Mesothelial cell of epicardium (in vitro differentiated cells): ENCODE measurements at places on chromosomes 1 and 21.

DNA sequence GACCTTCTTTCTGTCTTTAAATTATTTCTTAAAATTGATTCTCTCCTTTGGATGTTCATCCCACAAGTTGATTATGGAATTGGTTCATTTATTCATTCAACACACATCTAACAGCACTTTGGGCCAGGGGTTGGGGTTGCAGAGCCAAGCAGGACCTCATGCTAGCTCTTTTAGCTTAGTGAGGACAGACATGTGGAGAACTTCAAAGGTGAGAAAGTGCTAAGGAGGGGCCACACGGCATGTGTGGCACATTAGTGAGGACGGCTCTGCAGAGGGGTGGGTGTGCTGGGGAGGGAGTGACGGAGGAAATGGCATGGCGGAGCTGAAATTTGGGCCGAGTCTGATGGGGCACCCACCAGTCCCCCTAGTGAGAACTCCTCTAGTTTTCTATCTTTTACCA is 32.5 kb upstream of the VASH2 start:
- DNase-seq = no peak

GRCh38 chr1:236201786-236202185 is 59.4 kb downstream of the GPR137B start:
- no peak for DNase-seq

DNA sequence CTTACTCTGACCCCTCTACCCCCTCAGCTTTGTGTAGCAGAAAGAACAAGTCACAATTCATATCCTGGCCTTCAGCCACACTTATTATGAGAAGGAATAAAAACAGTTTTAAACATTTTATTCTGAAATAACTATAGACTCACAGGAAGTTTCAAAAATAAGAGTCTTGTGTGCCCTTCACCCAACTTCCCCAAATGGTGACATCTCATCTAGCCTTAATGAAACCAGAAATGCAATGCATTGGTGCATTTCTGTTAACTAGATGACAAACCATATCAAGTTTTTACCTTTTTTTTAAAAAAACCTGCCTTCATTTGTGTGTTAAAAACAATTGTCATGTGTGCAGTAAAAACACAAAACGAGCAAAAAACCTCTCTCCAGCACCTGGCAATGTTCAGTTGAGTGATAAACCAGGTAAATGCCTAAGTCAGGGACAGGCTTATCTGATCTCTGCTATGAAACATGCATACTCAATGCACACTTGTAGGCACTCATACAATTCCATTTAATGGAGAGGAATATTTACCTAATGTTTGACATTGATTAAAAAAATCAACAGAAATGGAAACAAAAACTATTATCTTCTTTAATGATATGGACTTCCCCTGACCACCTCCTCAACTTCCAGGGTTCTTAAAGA is 51.5 kb downstream of the SH3BGR start:
- no peak for DNase-seq

GRCh38 chr1:172906778-172907592 is 143.8 kb downstream of the TNFSF18 start:
- DNase-seq = no peak

GRCh38 chr1:87959236-87959635 is 630.6 kb downstream of the LMO4 start:
- no peak for DNase-seq

DNA sequence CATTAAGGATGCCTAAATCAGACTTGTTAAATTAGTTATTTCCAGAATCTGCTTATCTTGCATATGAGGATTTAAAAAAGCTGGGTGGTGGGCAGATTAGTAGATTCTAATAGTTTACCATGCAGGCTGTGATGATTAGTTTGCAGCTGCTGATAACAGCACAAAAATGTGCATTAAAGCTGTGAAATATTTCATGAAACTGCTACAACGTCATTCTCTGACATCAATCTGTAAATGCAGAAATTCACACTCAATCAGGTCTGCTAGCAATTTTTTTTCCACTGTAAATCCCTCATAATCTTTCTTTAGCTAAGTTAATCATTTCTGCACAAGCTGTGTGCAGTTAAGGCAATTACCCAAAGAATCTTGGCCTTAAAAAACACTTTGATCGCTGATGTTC is 9.3 kb upstream of the RPE65 start:
- DNase-seq = no peak

DNA sequence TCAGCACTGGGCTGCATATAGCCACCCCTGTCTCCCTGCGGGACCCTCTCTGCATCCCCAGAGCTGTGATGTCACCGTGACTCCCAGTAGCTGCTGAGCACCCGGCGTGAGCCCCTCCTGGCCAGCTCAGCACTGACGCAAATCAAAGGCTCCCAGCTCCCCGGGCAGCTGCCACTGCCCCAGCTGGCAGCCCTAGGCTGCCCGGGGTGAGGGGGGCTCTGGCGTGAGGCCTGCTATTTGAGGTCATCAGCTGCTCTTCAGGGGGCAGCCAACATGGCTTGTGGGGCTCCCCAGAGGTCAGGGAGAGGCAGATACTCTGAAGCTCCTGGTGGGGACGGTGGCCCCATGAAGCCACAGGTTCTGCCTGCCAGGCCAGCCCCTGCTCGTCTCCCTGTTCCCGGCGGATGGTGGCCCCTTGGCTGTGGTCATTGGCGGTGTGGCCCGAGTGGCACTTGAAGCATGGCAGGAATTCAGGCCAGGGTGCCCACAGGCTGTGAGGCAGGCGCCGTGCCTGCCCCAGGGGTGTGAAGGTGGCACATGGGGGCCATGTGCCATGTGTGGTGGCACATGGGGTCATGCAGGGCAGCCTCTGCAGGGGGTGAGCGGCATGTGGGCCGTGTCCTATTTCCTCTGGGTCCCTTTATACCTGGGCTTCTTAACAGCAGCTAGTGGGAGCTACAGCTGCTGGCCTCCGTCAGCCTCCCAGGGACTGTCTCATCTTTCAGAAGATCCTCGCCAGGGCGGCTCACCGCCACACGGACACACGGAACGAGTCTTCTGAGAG is 85.4 kb downstream of the SIK1 start:
- no peak for DNase-seq

DNA sequence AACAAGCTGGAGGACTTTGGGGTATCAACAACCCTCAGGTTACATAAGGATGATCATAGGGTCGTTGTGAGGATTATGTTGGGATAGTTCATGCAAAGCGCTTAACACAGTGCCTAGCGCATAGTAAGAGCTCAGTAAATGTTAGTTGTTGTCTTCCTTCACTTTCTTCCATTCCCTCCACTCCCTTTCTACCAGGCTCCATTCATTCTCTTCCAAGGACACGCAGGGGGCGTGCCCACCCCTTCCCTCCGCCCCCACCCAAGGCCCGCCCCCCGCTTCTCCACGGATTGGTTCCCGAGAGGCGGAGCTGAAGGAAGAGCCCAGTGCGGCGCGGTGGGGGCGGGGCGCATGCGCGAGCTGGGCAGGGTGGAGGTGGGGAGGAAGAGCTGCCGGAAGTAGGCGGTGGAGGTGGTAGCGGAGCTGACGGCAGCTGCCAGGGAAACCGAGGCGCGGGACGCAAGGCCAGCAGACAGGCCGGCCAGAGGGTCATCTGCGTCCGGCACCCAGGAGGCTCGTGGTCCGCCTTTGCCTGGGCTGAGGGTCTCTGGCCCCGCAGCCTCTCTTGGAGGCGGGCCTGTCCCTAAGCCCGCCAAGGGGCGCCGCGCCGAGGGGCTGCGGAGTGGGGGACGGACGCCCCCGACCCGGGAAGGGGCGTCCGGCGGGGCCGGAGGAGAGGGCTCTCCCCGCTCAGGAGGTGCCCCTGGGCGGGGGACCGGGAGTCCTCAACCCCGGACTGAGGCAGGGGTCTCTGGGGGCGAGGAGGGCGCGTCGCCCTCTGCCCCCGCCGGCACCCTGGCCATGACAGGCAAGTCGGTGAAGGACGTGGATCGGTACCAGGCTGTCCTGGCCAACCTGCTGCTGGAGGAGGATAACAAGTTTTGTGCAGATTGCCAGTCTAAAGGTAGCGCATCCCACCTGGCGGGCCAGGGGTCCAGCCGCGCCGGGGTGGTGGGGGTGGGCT is at the start of gene SMAP2:
Gene SMAP2 (plus strand): TSS at position 405 of the 961 bp plus-strand sequence. CDS start 394 bp downstream, at position 799.
- peak; percentile 96 for DNase-seq

DNA sequence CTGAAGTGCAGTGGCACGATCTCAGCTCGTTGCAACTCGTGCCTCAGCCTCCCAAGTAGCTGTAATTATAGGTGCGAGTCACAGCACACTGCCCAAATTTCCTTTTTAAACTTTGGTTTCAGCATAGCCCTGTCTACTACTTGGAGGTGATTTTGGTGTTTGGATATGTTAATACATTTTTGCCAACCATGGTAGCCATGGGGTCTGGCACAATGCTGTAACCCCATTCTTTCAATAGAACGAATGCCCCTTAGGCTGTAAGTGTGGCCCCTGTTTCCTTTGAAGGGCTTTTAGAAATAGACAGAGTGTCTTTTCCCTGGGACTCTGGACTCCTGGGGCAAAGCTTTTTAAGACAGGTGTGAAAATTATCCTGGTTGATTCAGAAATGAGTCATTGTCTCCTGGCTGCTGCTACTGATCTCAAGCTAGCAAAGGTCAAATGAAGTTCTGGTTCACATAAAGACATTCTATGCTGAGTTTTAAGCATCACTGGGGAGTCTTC is 141.1 kb upstream of the RUNX1 start:
- no peak for DNase-seq

DNA sequence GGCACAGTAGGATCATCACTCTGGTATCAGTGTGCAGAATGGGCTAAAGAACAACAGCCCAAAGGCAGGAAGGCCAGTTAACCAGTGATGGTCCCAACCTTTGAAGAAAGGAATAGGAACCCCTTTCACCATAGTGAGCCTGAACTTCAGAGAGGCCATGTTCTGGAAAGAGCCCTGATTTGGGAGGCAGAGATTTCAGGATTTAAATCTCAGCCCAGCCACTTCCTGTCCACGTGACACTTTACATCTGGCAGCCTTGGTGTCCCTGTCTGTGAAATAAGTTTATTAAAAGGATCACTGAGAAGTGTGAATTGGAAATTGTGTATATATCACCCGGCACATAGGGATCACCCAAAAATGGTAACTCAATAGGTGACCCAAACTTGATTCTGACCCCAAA is 13.0 kb downstream of the MATN1 start:
- no peak for DNase-seq

DNA sequence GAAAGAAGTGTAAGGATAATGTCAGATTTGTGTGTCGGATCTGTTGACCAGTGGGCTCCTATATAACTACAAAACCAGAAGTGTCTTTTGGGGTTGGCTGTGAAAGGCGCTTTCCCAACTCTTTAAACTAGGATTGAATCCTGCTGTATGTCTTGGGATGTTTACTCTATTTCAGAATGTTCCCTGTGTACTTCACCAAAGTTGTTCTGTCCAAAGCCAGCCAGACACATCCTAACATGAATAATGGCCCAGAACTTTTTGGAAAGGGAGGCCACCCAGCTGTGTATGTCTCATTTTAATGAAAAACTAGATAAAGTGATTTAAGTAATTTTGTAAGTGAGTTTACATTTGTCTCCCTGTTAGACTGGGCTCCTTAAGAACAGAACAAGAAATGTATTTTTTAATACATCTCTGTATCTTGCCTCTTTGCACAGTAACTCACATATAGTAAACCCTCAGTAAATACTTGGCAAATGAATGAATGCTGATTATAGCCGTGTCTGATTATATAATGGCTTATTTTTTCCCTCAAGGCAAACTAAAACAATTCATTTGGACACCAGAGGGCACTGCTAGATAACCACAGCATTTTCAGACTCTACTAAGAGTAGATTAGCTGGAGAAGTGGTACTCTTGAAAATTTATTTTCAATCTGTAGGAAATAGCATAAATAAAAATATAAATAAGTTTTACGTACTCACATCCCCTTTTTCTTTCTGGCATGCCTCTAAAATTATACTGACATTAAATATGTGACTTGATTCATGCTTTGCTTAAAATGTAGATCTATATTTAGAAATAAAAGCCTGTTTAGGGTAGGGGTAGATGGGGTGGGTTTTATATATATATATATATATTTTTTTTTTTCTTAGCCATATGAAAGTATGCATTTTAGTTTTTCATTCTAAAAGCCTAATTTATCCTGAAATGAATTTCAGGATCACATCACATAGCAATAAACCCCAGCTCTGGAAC is 23.8 kb downstream of the TSEN15 start:
- no peak for DNase-seq

GRCh38 chr1:180428782-180429695 is 73.3 kb downstream of the ACBD6 start:
- DNase-seq = no peak

GRCh38 chr21:33027401-33028286 is 1.9 kb downstream of the OLIG2 start:
- DNase-seq = no peak

DNA sequence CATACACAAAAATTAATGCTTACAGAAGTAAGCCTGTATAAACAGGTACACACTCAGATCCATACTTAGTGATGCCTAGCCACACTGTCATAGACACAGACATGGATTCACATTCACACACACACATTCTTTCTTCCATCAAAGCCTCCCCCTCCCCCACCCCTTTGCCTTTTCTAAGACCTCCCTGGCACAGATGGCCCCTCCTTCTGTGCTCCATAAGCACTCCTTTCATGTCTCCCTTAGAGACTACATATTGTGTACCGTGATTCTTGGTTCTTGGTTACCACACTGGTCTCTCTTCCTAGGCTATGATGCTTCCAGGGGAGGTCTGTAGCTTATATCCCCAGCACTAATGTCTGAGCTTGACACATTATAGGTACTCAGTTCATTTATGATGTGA is 2.0 kb upstream of the NHLH2 start:
- no peak for DNase-seq

DNA sequence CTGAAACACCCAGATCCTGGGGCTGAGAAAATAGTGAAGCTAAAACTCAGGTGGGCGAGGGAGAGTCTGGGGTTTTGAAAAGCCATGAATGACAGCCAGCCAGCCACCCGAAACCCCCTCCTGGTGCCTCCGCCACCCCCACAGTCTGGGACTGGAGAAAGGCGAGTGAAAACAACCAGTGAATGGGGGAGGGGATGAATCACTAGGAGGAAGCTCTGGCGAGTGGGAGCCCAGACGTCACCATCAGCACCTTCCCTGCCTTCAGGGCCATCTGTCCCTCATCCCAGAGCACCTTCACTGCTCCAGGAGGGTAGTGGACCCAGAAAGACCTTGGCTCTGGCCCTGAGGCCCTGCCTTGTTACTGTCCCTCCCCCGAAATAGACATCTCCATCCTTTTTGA is 9.2 kb downstream of the RORC start:
- no peak for DNase-seq

GRCh38 chr1:162663589-162664106 is 31.4 kb downstream of the DDR2 start:
- DNase-seq = no peak

- no peak for DNase-seq
These were observed 13.8 kb downstream of the TMCC2 start for GRCh38 chr1:205241366-205242030.

GRCh38 chr1:39061951-39062350 is 35.8 kb downstream of the NDUFS5 start:
- DNase-seq = no peak

- no peak for DNase-seq
These were observed 29.0 kb downstream of the GREM2 start for GRCh38 chr1:240582953-240583352.

DNA sequence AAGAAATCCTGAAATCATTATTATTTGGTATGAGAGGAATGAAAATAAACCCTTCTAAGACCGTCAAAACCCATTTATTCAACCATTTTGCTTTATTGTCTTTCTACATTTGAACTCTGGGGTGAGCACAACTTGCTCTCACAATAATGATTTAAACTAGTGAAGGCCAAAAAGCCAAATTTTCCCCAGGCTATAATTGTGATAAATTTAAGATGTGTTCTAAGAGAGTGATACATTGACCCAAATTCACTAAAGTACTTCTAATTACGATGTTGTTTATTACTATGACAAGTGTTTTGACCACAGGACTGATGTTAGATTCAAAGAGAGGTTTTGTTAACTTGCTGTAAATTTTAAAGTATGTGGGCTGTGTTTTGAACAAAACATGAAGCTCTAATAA is 670.9 kb upstream of the NR5A2 start:
- no peak for DNase-seq

GRCh38 chr1:229270547-229271447 is at the start of gene RAB4A:
Gene RAB4A, plus strand, starts transcription at chr1:229271111. Its CDS starts 229 bp downstream, at chr1:229271340.
- peak; percentile 83 for DNase-seq
